H9 (cell line): ENCODE measurements at places on chromosomes 7 and 10.

- no peak for DNase-seq
These were observed 7.7 kb downstream of the ZNF33B start for GRCh38 chr10:42630537-42631134.

GRCh38 chr7:20107582-20107981, 109.6 kb downstream of the MACC1 start:
- no peak for DNase-seq

DNA sequence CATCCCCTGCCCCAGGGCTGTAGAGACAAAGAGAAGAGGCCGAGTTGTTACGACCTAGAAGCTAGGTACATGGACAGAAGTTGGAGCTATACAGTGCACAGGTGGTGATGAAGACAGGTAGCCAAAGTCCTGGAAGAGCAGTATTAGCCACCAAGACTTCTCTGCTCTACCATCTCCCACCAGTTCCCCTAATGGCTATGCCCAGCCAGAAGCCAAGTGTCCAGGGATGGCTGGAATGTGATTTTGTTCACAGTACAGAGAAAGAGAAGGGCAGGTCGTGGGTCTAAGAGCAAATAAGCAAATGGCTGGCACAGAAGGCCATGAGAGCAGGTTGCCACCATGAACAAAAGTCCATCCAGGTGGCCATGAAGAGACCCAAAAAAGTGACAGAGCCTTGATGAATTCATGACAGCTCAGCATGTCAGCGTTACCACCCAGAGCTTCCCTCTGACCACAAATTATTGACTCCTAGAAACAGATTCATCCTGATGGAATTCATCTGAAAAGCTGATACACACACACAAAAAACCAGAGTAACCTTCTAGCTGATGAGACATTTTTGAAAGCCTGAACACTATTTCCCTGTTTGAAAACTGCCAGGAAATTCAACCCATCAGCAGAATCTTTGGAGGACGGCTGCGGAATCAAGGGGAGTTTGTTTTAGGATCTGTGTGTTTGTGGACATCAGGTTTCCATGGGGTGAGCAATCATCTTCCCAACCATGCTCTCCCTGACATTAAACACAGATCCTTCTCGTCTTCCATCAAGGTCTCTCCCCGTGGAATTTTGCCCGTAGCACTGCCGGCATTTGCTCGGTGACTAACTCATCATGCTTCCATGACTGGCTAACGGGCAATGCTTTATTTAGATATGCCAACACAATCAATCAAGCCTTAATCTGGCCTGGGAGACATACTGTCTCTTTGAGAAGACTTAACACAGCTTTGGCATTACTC, 906.7 kb upstream of the AUTS2 start:
- no peak for DNase-seq

DNA sequence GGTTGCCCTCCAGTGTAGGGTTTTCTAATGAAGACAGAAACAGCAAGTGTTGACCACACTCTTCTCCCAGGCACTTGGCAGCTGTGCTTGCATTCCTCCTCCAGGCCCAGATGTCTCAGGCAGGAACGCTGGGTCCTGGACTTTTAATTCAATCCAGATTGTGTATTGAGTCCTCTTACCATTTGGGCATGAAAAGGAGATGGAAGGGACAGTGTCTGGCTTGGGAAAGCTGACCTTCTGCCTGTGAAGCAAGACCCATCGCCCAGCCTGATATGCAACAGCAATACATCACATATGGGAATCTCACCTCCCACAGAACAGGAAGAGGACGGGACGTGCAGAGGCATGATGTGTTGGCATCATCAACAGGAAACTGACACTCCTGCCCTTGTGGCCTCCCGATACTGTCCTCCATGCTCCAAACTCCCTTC, 174.4 kb upstream of the LYZL2 start:
- no peak for DNase-seq

- no peak for DNase-seq
These were observed 89.6 kb downstream of the PODXL start for GRCh38 chr7:131466735-131467365.

- no peak for DNase-seq
These were observed 672.0 kb upstream of the FOXK1 start for GRCh38 chr7:4010061-4010605.

- no peak for DNase-seq
These were observed 209.6 kb upstream of the PLXNA4 start for GRCh38 chr7:132785870-132786269.

- DNase-seq, result no peak
These were observed 527.0 kb upstream of the NRG3 start for GRCh38 chr10:81348003-81348402.

GRCh38 chr10:113230011-113230610, 280.1 kb downstream of the TCF7L2 start:
- no peak for DNase-seq

DNA sequence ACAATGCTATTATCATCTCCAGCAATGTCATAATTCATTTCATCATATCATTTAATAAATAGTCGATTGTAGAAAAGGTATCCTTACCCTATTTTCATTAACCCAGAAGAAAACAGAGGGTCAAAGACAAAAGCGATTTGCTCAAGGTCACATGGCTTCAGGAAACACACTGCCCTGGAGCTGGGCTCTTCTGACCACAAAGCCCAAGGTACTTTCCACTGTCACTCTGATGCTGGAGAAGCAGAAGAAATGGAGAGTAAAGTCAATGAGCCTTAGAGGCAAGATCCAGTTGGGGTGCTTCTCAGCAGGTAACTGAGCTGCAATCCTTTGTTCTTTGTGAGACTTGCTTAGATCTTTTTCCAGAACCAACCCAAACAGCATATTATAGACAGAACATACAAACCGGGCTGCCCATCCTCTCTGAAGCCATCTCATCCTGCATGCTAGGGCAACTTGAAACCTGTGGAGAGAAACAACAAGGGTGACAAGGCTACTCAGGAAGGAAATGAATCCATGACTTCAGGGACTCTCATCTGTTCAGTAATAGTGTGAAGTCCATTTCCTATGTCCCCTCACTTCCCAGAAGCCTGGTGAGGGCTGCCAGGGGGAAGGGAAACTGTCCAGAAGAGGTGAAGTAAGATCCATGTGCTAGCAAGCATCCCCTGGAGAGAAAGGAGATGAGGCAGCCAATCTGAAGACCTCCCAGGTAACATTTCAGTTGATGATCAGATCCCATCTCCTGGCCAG, 148.6 kb upstream of the SVIL start:
- DNase-seq, result no peak

GRCh38 chr10:19245889-19246752, 197.5 kb downstream of the MALRD1 start:
- DNase-seq, result no peak

DNA sequence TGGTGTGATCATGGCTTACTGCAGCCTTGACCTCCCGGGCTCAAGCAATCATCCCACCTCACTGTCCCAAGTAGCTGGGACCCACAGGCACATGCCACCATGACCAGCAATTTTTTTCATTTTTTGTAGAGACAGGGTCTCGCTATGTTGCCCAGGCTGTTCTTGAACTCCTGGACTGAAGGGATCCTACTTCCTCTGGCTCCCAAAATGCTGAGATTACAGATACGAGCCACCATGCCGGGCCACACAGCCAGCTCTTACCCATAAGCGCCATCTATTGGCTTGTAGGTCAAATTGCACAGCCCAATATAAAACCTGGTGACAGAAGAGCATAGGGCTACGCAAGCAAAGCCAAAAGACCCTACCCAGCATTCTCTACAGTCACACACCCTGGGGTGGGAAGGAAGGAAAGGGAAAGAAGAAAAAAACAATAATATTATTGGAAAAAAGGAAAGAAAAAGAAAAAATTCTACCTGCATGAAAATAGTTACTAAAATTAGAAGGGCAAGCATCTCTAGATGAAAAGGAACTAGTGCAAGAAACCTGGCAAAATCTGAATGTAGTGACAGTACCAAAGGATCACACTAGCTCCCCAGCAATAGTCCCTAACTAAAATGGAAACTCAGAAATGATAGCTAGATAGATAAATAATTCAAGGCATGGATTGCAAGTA, 29.4 kb upstream of the AMPH start:
- DNase-seq, result peak; percentile 68

- DNase-seq, result no peak
These were observed 1.9 kb upstream of the AEBP1 start for GRCh38 chr7:44101966-44102845.

DNA sequence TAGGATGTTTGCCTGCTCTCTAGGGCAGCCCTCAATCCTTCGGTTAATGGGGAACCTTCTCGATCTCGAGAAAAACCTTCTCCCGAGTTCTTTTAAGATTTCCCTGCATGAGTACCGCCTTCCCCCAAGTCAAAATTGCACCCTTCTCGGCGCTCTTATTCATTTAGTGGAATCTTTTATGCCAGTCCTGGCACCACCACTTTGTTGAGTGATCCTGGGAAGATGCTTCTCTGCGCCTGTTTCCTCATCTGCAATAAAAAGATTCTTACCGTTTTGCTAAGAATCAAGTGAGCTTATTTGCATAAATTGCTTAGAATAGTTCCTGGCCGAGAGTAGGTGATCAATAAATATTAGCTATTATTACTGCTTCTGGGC, 697 bp downstream of the ARPC1A start:
- no peak for DNase-seq

GRCh38 chr7:33101906-33102305, 7.3 kb downstream of the RP9 start:
- no peak for DNase-seq

- no peak for DNase-seq
These were observed 1106.2 kb downstream of the NRG3 start for GRCh38 chr10:82981137-82981723.

GRCh38 chr7:104207348-104207730, 474 bp downstream of the ORC5 start:
- no peak for DNase-seq

GRCh38 chr10:13759168-13759567, 172.4 kb downstream of the PRPF18 start:
- peak; percentile 72 for DNase-seq

GRCh38 chr7:43513251-43513650, 69.7 kb upstream of the STK17A start:
- no peak for DNase-seq

DNA sequence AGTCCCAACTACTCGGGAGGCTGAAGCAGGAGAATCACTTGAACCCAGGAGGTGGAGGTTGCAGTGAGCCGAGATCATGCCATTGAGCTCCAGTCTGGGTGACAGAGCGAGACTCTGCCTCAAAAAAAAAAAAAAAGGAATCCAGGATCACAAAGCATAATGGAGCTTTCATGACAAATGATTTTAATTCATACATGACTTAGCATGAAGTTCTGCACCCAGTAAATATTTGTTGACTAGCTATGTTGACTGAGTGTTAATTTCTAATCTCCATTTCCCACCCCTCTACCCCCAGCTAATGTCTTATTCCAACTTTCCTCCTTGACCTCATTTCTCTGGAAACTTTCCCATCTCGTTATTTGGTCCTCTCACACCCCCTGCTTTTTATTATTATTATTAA, 53.3 kb downstream of the ATOH7 start:
- DNase-seq, result no peak

- no peak for DNase-seq
These were observed 10.4 kb upstream of the ZNF485 start for GRCh38 chr10:43595739-43596298.

DNA sequence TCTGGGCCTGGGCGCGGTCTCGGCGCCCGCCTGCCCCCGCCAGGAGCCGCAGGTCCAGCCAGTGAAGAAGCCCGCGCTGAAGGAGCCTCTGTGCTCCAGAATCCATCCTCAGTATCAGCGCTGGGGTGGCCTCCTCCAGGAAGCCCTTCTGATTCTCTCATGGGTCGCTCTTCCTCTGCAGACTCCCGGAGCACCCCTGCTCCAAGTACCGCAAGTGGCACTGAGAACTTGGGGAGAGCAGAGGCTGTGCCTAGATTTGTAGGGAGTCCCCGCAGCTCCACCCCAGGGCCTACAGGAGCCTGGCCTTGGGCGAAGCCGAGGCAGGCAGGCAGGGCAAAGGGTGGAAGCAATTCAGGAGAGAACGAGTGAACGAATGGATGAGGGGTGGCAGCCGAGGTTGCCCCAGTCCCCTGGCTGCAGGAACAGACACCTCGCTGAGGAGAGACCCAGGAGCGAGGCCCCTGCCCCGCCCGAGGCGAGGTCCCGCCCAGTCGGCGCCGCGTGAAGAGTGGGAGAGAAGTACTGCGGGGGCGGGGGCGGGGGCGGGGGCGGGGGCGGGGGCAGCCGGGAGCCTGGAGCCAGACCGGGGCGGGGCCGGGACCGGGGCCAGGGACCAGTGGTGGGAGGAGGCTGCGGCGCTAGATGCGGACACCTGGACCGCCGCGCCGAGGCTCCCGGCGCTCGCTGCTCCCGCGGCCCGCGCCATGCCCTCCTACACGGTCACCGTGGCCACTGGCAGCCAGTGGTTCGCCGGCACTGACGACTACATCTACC, at the start of gene ALOX5:
TSS of gene ALOX5 (plus strand) at position 641 of the 774 bp plus-strand sequence. CDS start at position 705, 64 bp downstream.
- DNase-seq, result peak; percentile 89

- no peak for DNase-seq
These were observed 990.3 kb downstream of the KCNMA1 start for GRCh38 chr10:76647301-76647700.

GRCh38 chr7:149467321-149467859, 6.5 kb upstream of the ZNF777 start:
- no peak for DNase-seq

DNA sequence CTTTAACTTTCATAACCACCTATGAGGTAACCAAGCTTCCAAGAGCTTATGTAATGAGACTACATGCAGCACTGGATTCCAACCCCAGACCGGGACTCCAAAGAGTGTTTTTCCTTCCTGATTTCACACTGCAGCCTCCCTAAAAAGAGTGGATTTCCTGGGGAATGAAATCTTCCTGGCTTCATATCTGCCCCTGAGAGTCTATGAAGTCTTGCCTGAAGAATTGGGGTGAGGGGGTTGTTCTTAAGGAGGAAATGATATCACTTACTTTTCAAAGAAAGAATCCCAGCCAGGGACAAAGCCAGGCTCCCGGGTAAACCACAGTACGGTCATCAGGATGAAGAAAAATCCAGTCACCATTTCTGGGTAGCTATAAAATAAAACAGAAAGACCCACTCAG, 29.7 kb downstream of the STMP1 start:
- no peak for DNase-seq

- DNase-seq, result no peak
These were observed 43.1 kb downstream of the CDH23 start for GRCh38 chr10:71439670-71440425.

DNA sequence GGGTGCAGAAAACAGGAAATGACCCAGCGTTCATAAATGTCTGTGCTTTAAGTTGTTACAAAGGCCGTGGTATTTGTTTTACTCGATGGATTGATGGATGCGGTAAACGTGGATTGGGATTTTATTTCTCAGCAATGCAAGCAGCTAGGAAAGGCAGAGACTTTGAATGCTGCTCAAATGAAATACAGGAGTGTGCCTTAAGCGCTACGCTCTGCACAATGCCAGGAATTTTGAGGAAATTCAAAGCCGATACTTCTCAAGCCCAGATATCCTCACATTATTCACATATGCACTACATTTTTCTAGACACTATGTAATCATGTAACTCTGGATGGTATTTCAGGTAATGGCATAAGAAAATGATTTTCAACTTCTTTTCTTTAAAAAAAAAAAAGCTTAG, 514.3 kb upstream of the ADARB2 start:
- DNase-seq, result no peak

- DNase-seq, result peak; percentile 83
These were observed 36.2 kb upstream of the GTF2IRD1 start for GRCh38 chr7:74417419-74417971.

GRCh38 chr10:103550229-103550628, 56.7 kb downstream of the NEURL1 start:
- peak; percentile 17 for DNase-seq

- no peak for DNase-seq
These were observed 3.0 kb upstream of the DDIT4 start for GRCh38 chr10:72270607-72271281.

GRCh38 chr10:113683300-113683699, 3.6 kb downstream of the CASP7 start:
- no peak for DNase-seq
